ENCODE measurements at places on chromosomes 6 and 20.

- peak; percentile 87 for DNase-seq
Measured at GRCh38 chr6:44221291-44221960, 2.0 kb upstream of the SLC29A1 start.

DNA sequence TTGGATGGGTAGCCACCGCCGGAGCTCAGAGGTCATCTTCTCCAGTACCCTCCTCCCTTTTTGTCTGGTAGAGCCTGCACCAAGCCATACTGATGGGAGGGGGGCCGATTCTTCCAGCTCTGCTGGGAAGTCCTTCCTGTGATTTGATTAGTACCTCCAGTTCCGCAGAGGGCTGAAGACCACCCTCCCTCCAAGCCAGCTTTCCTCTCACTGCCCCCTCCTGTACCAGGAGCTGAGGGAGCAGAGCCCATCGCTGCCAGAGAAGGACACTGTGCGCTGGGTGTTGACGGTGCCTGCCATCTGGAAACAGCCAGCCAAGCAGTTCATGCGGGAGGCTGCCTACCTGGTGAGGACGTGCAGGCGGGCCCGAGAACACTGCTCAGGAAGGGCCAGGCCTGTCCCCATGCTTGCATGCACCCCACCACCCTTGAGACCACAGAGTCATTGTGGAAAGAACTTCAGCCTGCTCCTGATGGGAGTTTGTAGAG is 13.2 kb downstream of the HSPA12B start:
- DNase-seq = no peak

GRCh38 chr6:4359108-4359730 is 223.8 kb upstream of the ECI2 start:
- DNase-seq = no peak

- peak; percentile 6 for DNase-seq
Measured at GRCh38 chr20:12068121-12068520, 150.4 kb downstream of the BTBD3 start.

- no peak for DNase-seq
Measured at GRCh38 chr6:147022041-147022440, 182.2 kb upstream of the STXBP5 start.

- DNase-seq = no peak
Measured at GRCh38 chr6:93858213-93858612, 438.9 kb upstream of the EPHA7 start.

DNA sequence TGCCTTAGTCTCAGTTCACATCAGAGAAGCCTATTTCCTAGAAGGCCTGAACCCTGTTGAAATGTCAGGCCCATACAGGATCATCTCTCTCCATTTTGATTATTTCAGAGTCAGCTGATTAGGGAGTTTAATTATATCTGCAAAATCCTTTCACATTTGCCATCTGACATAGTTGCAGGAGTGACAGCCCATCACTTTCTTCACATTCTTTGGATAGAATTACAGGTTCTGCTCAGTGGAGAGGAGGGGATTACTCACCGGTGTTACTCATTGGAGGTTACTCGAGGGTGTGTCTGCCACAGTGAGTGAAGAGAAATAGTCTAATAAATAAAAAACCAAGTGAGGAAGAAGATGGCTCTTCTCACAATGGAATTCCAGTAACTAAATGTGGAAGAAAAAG is 216.8 kb downstream of the TMEM242 start:
- peak; percentile 68 for DNase-seq

- no peak for DNase-seq
Measured at GRCh38 chr6:63897952-63898351, 262.4 kb downstream of the PHF3 start.

DNA sequence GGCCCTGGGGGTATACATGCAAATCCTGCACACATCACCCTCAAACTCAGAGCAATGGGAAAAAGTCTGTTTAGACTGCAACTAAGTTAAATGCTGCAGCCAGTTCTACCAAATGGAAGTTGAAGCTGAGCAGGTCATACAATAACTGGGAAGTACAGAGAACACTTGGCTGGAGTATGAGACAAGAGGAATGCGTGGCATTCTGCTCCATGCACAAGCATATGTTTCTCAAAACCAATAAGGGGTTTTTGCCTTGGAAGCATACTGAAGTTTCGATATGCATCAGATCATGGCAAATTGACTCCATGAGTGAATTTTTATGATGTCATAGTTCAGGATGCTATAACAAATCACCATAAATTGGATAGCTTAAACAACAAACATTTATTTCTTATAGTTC is 193.8 kb downstream of the COL12A1 start:
- no peak for DNase-seq

DNA sequence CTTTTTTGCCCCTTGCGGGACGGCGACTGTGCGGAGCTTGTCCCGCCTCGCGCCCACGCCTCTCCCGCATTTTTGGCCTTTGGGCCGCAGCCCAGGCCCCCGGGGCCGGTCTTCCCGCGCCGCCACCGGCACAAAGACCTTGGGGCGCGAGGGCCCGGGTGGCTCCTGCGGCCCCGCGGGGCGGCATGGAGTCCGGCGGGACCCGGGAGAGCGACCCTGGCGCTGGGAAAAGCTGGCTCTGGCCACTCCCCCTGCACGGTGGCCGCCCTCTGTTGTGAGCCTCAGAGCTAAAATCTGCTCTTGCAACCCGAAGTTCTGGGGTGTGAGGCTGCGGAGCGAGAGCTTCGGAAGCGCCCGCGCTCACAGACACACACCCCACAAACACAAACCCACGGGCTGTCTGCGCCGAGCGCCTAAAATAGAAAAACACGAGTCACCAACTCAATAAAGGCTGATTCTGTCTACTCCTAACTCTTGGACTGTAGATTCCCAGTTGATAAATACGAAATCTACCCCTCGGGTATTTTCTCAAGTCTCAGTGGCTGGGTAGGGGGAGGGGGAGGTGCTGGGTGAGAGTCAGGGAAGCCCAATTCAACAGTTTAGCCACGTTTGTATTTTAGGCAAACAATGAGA is 496 bp upstream of the BEND3 start:
- DNase-seq = peak; percentile 59

GRCh38 chr20:40765814-40766480 is 76.9 kb upstream of the MAFB start:
- no peak for DNase-seq

DNA sequence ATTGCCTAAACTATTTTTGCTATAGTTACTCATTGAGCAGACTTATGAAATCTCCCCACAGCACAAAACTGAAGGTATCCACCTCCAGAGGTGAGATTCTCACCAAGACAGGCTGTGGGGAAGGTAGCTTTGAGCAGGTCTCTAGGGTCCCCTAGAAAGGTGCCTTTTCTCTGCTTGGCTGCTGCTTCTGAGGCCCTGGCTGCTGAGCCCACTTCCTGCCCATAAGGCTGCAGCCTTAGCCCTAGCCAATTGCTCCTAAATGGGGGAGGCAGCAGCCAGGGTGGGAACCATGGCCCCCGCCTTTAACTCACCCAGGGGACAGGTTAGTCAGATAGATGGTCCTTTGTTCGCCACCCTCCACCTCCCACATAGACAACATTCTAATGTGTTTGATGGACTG is 3.6 kb downstream of the NT5E start:
- DNase-seq = no peak

- peak; percentile 48 for DNase-seq
Measured at GRCh38 chr20:62961310-62961783, 8.8 kb downstream of the SLC17A9 start.

DNA sequence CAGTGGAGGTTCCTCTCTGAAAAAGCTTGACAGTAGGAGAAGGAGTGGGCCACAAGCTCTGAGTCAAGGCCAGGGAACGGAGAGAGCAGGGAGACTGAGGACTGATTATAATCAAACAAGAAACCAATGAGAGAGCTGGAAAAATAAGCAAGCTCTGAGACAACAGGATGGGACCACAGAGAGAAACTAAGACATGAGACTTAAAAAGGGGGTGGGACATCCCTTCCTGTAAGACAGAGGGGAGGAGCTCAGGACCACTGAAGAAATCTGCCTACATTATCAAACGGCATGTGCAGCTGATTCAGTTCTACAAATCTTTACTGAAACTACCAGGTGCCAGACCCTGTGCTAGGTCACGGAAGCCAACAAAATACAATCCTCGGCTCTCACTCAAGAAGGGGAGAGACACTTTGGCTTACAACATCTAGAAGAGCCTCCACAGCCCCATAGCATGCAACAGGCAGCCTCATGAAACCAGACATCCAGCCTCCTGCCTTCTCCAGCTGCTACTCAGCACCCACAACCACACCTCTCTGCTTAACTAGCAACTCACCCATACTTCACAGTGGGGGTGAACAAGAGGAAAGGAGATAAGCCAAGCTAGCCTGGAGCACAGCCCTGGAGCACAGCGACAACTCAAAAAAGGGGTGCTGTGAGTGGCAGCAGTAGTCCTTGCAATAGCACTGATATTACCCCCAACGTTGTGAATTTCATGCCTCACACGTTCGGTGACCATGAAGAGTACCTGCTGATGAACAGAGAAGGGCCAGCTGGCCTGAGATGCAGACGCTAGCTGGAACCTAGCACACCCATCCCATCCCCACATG is 39.1 kb upstream of the ANKRD60 start:
- DNase-seq = no peak

GRCh38 chr6:169961772-169962561 is 210.5 kb downstream of the ERMARD start:
- DNase-seq = no peak

DNA sequence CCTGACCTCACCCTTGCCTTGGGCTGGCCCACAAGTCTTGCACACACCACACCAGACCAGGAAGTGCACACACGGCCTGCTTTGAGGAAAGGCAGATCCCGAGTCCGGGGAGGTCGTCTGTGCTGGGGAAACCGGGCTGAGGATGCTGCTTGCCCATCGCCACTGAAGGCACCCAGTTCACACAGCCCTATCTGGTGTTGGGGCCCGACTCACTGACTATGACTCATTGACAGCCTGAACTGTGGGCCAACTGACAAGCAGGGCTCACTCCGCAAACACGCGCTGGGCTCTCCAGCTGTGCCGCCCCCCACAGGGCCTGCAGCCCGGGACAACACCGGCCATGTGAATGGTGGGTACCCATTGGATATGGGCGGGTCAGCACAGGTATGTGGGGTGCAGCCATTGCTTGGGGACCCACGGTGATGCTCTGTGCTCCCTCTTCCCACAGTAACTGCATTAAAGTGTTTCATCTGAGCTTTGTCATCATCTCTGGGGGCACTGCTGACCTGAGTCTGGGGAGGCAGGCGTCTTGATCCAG is 1.6 kb downstream of the SAMD10 start:
- peak; percentile 74 for DNase-seq

- DNase-seq = no peak
Measured at GRCh38 chr6:119844387-119844786, 494.8 kb upstream of the MAN1A1 start.

GRCh38 chr6:113496166-113496565 is 361.0 kb upstream of the MARCKS start:
- DNase-seq = no peak

DNA sequence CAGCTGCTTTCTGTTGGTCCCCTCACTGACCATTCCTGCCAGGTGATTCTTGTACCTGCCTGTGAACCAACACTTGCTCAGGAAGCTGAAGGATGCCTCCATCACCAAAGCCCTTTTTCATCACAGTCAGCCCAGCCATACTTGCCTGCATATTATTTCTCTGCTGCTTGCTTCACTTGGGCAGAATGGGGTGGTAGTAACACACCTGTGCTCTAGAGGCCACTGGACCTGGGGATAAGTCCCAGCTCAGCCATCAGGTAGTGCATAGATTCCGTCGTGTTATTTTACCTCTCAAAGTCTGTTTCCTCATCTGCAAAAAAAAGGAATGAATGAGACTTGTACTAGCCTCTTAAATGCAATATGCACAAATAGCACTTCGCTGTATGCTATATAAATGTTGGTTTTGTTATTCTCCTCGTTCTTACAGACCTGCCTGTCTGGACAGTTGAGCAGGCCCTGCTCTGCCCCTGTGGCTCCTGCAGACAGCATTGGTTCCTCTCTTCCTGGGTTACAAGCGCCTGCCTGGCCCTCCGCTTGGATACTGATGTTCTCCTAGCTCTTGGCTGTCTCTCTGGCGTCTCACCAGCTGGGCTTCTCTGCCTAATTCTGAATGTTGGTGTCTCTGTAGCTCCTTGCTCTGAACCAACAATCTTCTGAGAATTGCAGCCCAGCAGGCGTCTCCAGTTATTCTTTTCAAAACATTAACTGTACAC is 151.8 kb downstream of the UNC5CL start:
- DNase-seq = no peak

- DNase-seq = no peak
Measured at GRCh38 chr6:34092631-34093030, 53.3 kb downstream of the GRM4 start.

DNA sequence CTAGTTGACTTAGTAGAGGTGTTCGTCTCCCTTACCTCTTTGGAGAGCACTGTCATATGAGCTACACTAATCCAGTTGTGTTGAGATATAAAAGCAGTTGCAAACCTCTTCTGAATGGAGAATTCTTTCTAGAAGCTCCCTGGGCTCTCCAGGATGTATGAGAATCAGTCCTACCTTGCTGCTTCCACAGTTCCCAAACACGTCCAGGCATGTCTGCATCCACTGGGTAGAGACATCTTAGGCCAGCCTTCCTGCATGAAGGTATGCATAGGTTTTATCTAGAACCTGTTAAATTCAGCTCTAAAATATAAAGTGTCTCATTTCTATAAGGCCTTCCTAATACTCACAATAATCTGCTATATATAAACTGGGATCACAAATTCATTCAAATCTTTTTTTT is 297.7 kb downstream of the CDC5L start:
- DNase-seq = no peak

Data from HTR-8/SVneo (cell line).